ENCODE measurements at places on chromosomes 4 and X.

- DNase-seq = no peak
Measured at GRCh38 chr4:74440356-74440755, 4.6 kb upstream of the AREG start.

- DNase-seq = no peak
Measured at GRCh38 chr4:145716661-145717200, 36.8 kb downstream of the C4orf51 start.

- no peak for DNase-seq
Measured at GRCh38 chrX:53256446-53257041, 24.8 kb downstream of the IQSEC2 start.

GRCh38 chr4:81369886-81370285, 101.8 kb downstream of the RASGEF1B start:
- no peak for DNase-seq

Data from NK-92 treated with Interleukin-12 subunit alpha and Interleukin-12 subunit beta, amount 100 ng/mL, for 24 hours (cell line).